ENCODE measurements at places on chromosomes 12 and 14. TPM values are rescaled to one million over a fixed set of nuclear protein-coding genes. Genes with fewer than 3 reads are reported as not detected.

- no peak for DNase-seq
- H3K27me3 ChIP-seq: no peaks in the 10 kb centered on the region
- H3K36me3 ChIP-seq: no peaks in the 10 kb centered on the region
- H3K27ac ChIP-seq: no peak overlapping the region
- H3K4me1 ChIP-seq: peaks cover 8% of the 10 kb centered on the region
Observed at GRCh38 chr14:22497144-22497423, 91.9 kb downstream of the DAD1 start.

- no peak overlapping the region for H3K4me3 ChIP-seq
- H3K27ac ChIP-seq: no peak overlapping the region
- H3K4me1 ChIP-seq: no peaks in the 10 kb centered on the region
- DNase-seq: no peak
- no peaks in the 10 kb centered on the region for H3K27me3 ChIP-seq
Observed at GRCh38 chr12:66898700-66899469, 220.0 kb upstream of the GRIP1 start.

- H3K36me3 ChIP-seq: no peaks in the 10 kb centered on the region
- H3K4me1 ChIP-seq: peaks cover 5% of the 10 kb centered on the region
- H3K27ac ChIP-seq: no peak overlapping the region
- H3K4me3 ChIP-seq: no peak overlapping the region
- peaks cover 22% of the 10 kb centered on the region for H3K27me3 ChIP-seq
Observed at GRCh38 chr12:30203981-30204380, 420.2 kb upstream of the TMTC1 start.

GRCh38 chr12:19997656-19998400, 370.5 kb upstream of the PDE3A start:
- no peaks in the 10 kb centered on the region for H3K36me3 ChIP-seq
- H3K27ac ChIP-seq: no peak overlapping the region
- H3K4me1 ChIP-seq: no peaks in the 10 kb centered on the region
- H3K4me3 ChIP-seq: no peak overlapping the region
- H3K27me3 ChIP-seq: no peaks in the 10 kb centered on the region

DNA sequence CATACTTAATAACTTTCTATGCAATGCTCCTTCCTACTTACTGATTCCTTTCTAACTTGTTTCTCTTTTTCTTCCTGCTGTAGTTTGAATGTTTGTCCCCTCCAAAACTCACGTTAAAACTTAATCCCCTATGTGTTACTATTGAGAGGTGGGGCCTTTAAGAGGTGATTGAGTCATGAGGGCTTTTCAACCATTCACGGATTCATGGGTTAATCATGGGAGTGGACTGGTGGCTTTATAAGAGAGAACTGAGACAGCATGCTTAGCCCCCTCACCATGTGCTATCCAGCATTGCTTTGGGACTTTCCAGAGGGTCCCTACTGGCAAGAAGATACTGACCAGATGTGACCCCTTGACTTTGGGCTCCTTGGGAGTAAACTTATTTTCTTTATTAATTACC, 66.0 kb upstream of the TRIM9 start:
- no peak for DNase-seq
- no peak overlapping the region for H3K4me3 ChIP-seq
- no peak overlapping the region for H3K27ac ChIP-seq
- H3K36me3 ChIP-seq: no peaks in the 10 kb centered on the region
- no peaks in the 10 kb centered on the region for H3K27me3 ChIP-seq
- H3K4me1 ChIP-seq: no peaks in the 10 kb centered on the region

GRCh38 chr12:51970904-51971646, 19.6 kb downstream of the ACVR1B start:
- H3K27ac ChIP-seq: no peak overlapping the region
- peaks cover 8% of the 10 kb centered on the region for H3K36me3 ChIP-seq
- no peaks in the 10 kb centered on the region for H3K27me3 ChIP-seq
- H3K4me1 ChIP-seq: peaks cover 18% of the 10 kb centered on the region

DNA sequence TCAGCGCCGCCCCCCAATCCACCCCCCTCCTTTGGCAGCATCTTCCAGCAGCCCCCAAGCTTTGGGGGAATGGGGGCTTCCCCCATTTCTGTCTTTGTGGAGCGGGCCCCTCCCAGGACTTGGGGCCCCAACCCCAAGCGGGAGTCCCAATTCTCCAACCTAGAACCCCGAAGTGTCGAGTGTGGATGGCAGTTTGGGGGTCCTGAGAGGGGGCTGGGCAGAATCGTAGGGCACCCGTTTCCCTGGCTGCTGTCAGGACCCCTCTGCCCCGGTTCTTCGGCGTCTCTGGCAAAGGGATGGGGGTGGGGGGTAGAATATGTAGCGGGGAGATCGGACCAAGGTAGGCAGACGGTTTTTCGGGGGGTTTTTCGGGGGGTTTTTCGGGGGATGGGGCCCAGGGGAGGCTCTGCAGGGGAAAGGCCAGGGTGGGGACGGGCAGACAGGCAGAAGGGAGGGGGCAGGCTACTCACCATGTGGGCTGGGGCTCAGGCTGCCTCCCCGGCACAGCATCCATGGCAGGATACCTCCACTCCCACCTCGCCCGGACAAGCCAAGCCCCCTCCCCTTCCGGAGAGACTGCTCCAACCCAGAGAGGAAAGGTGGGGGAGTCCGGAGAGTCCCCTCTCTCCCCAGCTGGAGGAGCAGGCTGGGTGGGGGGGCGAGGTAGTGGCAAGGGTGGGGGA, 739 bp downstream of the JPH4 start:
- H3K27me3 ChIP-seq: peaks cover 82% of the 10 kb centered on the region
- DNase-seq: peak; percentile 24
- no peak overlapping the region for H3K4me3 ChIP-seq
- H3K27ac ChIP-seq: no peak overlapping the region
- no peaks in the 10 kb centered on the region for H3K36me3 ChIP-seq

GRCh38 chr12:41514021-41514777, 326.1 kb downstream of the PDZRN4 start:
- no peaks in the 10 kb centered on the region for H3K4me1 ChIP-seq
- no peaks in the 10 kb centered on the region for H3K36me3 ChIP-seq
- H3K27me3 ChIP-seq: no peaks in the 10 kb centered on the region
- no peak overlapping the region for H3K27ac ChIP-seq
- peak; percentile 69 for DNase-seq
- H3K4me3 ChIP-seq: no peak overlapping the region

DNA sequence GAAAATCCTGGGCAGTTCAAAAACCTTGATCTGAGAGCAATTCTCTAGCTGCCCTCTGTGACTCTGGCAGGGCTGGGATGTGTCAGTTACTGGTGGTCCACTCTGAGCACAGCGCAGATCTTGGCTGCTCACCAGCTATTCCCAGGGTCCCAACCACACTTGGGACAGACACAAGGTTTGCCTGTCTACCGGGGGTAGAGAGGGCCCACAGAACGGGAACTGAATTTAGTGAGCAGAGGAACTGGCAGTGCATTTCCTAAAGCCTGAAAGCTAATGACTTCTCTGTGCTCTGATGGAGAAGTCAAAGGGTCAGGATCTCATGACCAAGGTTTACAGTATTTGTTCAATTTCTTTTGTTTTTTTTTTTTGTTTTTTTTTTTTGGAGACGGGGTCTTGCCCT, 2.6 kb downstream of the PDE6H start:
- no peak overlapping the region for H3K27ac ChIP-seq
- no peak overlapping the region for H3K4me3 ChIP-seq
- no peak for DNase-seq
- H3K27me3 ChIP-seq: no peaks in the 10 kb centered on the region
- no peaks in the 10 kb centered on the region for H3K4me1 ChIP-seq

- no peaks in the 10 kb centered on the region for H3K27me3 ChIP-seq
- no peak overlapping the region for H3K4me3 ChIP-seq
- DNase-seq: no peak
- no peak overlapping the region for H3K27ac ChIP-seq
- no peaks in the 10 kb centered on the region for H3K36me3 ChIP-seq
Observed at GRCh38 chr14:71212093-71212492, 304.8 kb downstream of the PCNX1 start.

- no peaks in the 10 kb centered on the region for H3K36me3 ChIP-seq
- H3K4me1 ChIP-seq: no peaks in the 10 kb centered on the region
- H3K4me3 ChIP-seq: no peak overlapping the region
- H3K27ac ChIP-seq: no peak overlapping the region
- no peak for DNase-seq
Observed at GRCh38 chr12:39603065-39603464, 16.5 kb downstream of the ABCD2 start.

- H3K27ac ChIP-seq: no peak overlapping the region
- H3K4me1 ChIP-seq: no peaks in the 10 kb centered on the region
- no peak for DNase-seq
- no peaks in the 10 kb centered on the region for H3K27me3 ChIP-seq
Observed at GRCh38 chr12:39435531-39435930, 7.4 kb downstream of the KIF21A start.

GRCh38 chr14:104520620-104521410, 58.7 kb upstream of the C14orf180 start:
- no peaks in the 10 kb centered on the region for H3K36me3 ChIP-seq
- H3K27me3 ChIP-seq: peaks cover 7% of the 10 kb centered on the region
- no peak for DNase-seq
- H3K4me3 ChIP-seq: no peak overlapping the region
- H3K4me1 ChIP-seq: no peaks in the 10 kb centered on the region

- peak overlapping the region; percentile 47 for H3K4me3 ChIP-seq
- no peak for DNase-seq
- peaks cover 35% of the 10 kb centered on the region for H3K4me1 ChIP-seq
- H3K27me3 ChIP-seq: peaks cover 23% of the 10 kb centered on the region
- H3K27ac ChIP-seq: peak overlapping the region; percentile 31
- H3K36me3 ChIP-seq: no peaks in the 10 kb centered on the region
Observed at GRCh38 chr12:30925607-30926242, 823 bp upstream of the TSPAN11 start.

GRCh38 chr14:52834440-52834842, 43.0 kb upstream of the GNPNAT1 start:
- no peaks in the 10 kb centered on the region for H3K27me3 ChIP-seq
- DNase-seq: peak; percentile 82
- H3K27ac ChIP-seq: no peak overlapping the region
- H3K4me1 ChIP-seq: no peaks in the 10 kb centered on the region

- no peaks in the 10 kb centered on the region for H3K27me3 ChIP-seq
- H3K4me3 ChIP-seq: no peak overlapping the region
- no peak for DNase-seq
- H3K4me1 ChIP-seq: no peaks in the 10 kb centered on the region
- H3K27ac ChIP-seq: no peak overlapping the region
Observed at GRCh38 chr12:128137140-128137539, 129.8 kb upstream of the TMEM132C start.

DNA sequence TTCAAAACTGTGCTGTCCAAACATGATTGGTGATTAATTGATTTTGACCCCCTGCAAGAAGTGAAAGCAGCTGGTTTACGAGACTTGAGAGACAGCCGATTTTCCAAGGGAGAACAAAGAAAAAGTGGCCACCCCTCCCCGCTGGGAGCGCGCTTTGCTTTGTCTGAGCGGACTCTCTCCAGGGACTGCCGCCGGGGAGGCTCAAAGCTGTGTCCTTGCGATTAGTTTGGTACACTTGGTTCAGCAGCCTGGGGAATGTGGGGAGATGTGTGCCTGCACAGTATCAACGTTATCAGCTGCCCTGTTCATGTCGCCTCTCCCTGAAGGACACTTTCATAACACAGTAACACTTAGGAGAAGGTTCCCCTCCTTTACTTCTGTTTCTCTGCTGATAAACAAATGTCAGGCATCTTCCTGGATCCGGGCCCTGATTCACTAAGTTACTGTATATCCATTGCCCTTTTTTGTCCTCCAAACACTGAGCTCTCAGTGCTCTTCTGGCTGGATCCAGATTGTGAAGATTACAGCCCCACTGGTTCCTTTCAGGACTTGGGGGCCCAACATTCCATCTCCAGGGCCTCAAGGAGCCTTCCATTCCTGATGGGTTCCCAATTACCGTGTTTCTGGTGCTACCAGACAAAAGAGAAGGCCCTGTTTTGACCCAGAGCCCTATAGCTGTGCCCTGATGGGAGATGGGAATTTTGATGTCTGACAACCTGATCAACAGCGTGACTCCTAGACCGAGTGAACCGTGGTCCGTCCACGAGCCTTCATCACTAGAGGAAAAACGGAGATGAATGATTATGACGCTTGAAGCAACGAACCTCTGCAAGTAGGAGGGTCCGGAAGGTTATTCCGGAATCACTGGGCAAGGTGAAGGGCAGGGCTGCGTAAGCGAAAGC, 31.7 kb upstream of the TUBA1C start:
- no peaks in the 10 kb centered on the region for H3K36me3 ChIP-seq
- no peak overlapping the region for H3K4me3 ChIP-seq
- peaks cover 34% of the 10 kb centered on the region for H3K4me1 ChIP-seq
- H3K27me3 ChIP-seq: no peaks in the 10 kb centered on the region

- H3K36me3 ChIP-seq: no peaks in the 10 kb centered on the region
- H3K27me3 ChIP-seq: no peaks in the 10 kb centered on the region
- peak; percentile 65 for DNase-seq
- no peaks in the 10 kb centered on the region for H3K4me1 ChIP-seq
Observed at GRCh38 chr12:97308576-97309198, 153.9 kb upstream of the RMST start.

- no peak overlapping the region for H3K4me3 ChIP-seq
- H3K4me1 ChIP-seq: no peaks in the 10 kb centered on the region
- no peak for DNase-seq
- H3K27ac ChIP-seq: no peak overlapping the region
Observed at GRCh38 chr14:24123424-24124417, 6.7 kb upstream of the FITM1 start.

GRCh38 chr12:54991991-54992375, 7.4 kb upstream of the TESPA1 start:
- H3K27ac ChIP-seq: no peak overlapping the region
- no peaks in the 10 kb centered on the region for H3K27me3 ChIP-seq
- peaks cover 11% of the 10 kb centered on the region for H3K4me1 ChIP-seq
- DNase-seq: no peak
- no peaks in the 10 kb centered on the region for H3K36me3 ChIP-seq

DNA sequence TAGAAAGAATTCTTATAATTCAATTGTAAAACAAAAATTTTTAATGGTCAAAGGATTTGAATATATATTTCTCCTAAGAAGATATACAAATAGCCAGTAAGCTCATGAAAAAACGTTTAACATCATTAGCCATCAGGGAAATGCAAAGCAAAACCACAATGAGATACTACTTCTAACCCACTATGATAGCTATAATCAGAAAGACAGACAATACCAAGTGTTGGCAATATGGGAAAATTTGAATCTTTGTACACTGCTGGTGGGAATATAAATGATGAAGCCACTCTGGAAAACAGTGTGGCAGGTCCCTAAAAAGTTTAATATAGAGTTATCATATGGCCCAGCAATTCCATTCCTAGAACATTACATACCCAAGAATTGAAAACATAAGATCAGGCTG, 25.4 kb downstream of the RALGAPA1 start:
- no peak overlapping the region for H3K4me3 ChIP-seq
- DNase-seq: no peak
- H3K27ac ChIP-seq: no peak overlapping the region
- H3K27me3 ChIP-seq: no peaks in the 10 kb centered on the region

The CLEC2A gene
- not detected for polyA plus RNA-seq

The ANKRD33 gene
- not detected for polyA plus RNA-seq

The CELA1 gene
- not detected for polyA plus RNA-seq

The EPYC gene
- not detected for polyA plus RNA-seq

The CD27 gene
- polyA plus RNA-seq: 1.1 TPM

The SLC6A13 gene
- 7.5 TPM for polyA plus RNA-seq

The CLEC7A gene
- polyA plus RNA-seq: 1.5 TPM

The KCNA5 gene
- polyA plus RNA-seq: 4.5 TPM

The MFAP5 gene
- 77.9 TPM for polyA plus RNA-seq

The CLEC1B gene
- polyA plus RNA-seq: 0.48 TPM

The IAPP gene
- polyA plus RNA-seq: not detected

The CSRP2 gene
- 59.0 TPM for polyA plus RNA-seq

The TAMALIN gene
- 25.1 TPM for polyA plus RNA-seq

The FKBP11 gene
- polyA plus RNA-seq: 21.2 TPM

All from muscle of leg (tissue), 16 donors.